Activated naive CD4-positive, alpha-beta T cell treated with anti-CD3 and anti-CD28 coated beads, Interleukin-2, amount 50 U/mL, for 16 hours (primary cell): ENCODE measurements at places on chromosomes 1 and 21.

DNA sequence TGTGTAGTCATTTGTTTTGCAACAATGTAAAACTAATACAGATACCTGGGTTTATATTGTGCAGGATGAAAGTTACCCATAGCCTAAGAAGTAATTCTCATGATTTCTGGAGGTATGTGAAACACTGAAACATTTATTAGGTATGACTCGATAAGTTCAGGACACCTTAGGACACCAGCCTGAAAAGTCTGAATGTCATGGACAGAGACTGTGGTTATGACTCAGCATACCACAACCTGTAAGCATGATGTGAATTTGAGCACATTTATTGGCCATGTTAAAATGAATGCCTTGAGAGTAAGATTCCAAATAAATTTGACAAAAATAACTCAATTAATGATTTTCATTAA is 1471.7 kb upstream of the B3GALT2 start:
- DNase-seq: no peak

GRCh38 chr1:205236951-205237475 is 9.3 kb downstream of the TMCC2 start:
- DNase-seq: no peak

GRCh38 chr21:36185523-36185922 is 28.9 kb downstream of the DOP1B start:
- DNase-seq: no peak

- no peak for DNase-seq
Measured at GRCh38 chr1:164325786-164326185, 233.2 kb upstream of the PBX1 start.

GRCh38 chr1:87030740-87031690 is 116.6 kb downstream of the HS2ST1 start:
- no peak for DNase-seq

- DNase-seq: no peak
Measured at GRCh38 chr1:193519922-193520321, 333.5 kb upstream of the B3GALT2 start.

GRCh38 chr1:233972951-233973635 is 68.6 kb downstream of the SLC35F3 start:
- no peak for DNase-seq

DNA sequence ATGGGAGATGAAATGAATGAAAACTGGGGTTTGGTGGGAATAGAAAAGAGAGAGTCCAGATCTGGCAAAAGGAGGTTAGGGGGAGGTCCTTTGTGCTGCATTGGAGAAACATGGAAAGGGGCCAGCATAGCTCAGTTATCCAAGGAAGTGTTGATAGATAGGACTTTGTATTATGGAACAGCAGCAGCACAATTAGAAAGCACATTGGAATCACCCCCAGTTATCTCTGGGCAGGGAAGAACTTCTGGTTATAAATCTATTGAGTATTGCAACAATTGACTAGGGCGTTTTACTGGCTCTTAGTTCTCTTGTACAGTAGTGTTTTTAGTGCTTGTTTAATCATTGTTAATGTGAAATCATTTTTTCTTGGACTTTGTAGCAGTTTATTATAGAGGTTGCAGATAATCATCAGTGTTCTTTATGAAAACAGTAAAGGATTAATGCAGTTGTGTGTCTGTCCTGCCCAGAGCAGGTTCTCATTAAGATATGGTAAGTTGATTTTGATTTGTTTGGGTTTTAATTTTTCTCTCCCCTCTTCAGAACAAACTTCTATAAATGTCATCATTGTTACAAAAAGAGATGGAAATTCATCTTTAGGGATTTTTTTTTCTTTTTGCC is 76.6 kb downstream of the NR5A2 start:
- no peak for DNase-seq
